ENCODE measurements at places on chromosomes 2 and 18. TPM values are rescaled to one million over a fixed set of nuclear protein-coding genes. Genes with fewer than 3 reads are reported as not detected.

DNA sequence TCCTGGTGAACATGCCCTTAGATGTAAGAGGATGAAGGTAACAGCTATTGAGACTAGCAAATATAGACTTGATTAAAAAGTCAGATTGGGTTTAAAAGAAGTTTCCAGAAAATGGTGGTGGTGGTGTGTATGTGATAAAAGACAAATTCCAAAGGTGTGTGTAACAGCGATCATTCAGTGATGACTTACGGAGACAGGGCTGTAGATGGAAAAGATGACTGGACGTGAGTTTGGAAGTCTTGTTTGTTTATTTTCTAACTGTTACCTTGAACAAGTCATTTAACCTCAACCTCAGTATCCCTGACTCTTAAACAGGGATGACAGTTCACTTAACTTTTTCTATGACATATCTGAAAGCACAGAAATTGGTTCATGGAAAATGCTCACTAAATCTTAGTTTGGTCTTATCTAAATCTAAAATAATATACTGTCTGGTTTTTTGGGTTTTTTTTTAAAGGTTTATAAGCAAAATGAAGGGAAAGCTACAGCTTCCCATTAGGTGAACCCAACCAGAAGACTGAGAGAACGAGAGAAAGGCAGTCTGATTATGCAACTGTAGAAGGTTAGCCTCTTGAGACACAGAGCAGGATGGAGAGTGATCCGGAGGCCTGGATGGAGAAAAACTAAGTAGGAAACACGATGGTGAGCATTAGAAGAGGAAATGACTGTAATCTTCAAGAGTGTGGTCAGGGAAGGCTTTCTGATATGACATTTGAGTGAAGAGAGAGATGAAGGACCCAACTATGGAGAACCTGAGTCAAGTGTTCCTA, 71.9 kb downstream of the TCF4 start:
- DNase-seq, result no peak

Gene TWSG1
- total RNA-seq, result 26.7 TPM

DNA sequence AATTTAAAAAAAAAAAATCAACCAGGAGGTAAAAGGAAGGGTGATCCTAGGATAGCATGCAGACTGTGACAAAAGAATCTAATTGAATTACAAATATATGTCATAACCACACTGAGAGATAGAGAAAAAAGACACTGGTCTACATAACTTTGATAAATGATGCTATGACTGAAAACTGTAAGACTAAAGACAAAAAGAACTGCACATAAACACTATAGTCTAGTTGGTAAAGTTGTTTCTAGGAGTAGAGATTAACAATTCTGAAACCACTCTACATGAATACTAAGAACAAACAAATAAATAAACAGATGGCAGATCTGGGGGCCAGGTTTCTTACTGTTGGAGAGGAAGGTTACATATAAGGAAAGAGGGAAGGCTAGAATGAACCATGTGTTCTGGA, 14.6 kb upstream of the CHAC2 start:
- DNase-seq, result no peak

Gene MTCL1
- total RNA-seq, result 4.1 TPM

DNA sequence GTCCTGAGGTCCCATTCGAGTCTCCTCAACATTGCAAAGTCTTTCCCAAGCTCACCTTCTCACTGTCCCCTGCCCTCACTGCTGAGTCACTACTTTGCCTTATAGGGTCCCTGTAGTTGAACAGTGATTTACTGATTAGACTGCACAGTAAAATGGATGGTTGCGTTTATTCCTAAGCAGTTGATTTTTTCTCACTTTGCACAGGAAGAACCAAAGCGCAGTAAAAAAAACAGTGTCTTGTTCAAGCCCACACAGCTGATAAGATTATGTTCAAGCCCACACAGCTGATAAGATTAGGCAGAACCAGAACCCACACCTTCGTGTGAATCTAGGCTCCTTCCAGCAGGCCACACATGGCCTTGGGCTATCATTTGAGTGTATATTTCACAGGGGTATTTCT, 215.3 kb upstream of the COPS8 start:
- no peak for DNase-seq

- no peak for DNase-seq
Observed at GRCh38 chr2:134582547-134582899, 136.3 kb downstream of the TMEM163 start.

DNA sequence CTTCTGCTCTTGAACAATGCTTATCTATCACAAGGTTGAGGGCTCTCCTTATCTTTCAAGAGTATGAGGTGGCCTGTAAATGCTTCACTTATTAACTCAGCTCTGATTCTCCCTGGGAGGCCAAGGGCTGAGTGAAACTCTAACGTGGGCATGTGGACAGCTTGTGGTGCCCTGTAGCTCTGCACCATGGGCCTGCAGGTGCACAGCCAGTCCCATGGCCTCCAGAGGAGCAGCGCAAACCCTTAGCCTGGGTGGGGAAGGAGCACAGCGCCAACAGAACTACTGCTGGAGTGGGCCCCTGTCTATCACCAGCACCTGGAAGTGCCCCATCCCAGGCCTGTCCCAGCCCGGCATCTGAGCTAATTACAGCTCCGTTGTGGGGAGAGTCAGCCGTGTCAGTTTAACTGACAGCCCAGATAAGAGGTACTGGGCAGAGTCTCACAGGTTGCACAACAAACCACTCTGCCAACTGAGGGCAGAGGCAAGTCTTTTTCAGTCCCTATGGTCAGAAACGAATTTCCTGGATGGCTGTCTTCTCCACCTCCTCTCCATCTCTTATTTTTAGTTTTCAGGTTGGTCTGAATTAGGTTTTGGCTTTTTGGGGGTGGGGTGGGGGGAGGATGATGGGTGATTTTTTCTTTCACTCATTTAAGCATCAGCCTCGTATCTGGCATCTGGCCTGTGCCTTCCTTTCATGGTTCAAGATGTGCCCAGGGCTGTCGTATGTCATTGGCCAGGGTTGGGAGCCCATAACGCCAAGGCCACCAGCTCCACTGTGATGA, 219.5 kb downstream of the BCL2 start:
- DNase-seq, result peak; percentile 57

DNA sequence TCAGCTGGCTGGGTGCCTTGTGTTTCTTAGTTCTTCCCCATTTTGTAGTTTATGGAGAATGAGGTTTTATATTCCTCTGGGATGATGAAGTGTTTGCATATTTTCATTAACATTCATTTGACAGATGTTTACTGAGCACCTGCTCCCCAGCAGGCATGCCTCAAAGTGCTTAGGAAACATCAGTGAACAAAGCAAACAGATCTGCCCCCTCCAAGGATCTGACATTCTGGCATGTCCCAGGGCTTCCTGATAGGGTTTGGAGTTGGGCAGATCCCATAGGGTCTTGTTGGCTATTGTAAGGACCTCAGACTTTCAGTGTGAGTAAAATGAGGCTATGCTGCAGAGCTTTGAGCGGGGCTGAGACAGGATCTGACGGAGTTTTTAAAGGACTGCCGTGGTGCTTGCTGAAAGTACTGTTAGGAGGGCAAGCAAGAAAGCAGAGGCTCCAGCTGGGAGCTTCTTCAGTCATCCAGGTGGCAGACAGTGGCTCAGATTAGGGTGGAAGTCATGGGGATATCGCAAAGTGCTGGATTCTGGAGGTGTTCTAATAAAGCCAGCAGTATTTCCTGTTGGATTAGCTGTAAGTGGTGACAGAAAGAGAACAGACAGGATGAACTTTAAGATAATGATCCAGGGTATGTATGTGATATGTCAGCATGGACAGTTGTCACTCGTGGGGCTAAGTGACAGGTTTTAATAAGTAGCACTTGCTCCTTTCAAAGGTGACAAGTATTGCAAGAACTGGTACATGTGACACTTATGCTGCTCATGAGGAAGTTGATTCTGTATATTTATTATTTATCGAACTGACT, 11.3 kb upstream of the IAH1 start:
- DNase-seq, result no peak

Data from left colon (tissue), 2 donors.